A549 treated with CpdA at 1 μM for 4 hours (cell line): ENCODE measurements at places on chromosomes 6 and 20. TPM values are rescaled to one million over a fixed set of nuclear protein-coding genes. Genes with fewer than 3 reads are reported as not detected.

The SUMO4 gene
- total RNA-seq = 0.08 TPM in 1 of 5 replicates, not detected in the others

The F13A1 gene
- total RNA-seq = not detected in 5 replicates

The HLA-DQB2 gene
- not detected in 5 replicates for total RNA-seq

The PIGU gene
- 23.9 to 30.3 TPM (median 29.1 TPM) in 5 replicates for total RNA-seq

The KHDC1L gene
- 0.25 to 0.66 TPM (median 0.31 TPM) in 3 of 5 replicates, not detected in the others for total RNA-seq
